ENCODE measurements at places on chromosomes 16 and 17.

DNA sequence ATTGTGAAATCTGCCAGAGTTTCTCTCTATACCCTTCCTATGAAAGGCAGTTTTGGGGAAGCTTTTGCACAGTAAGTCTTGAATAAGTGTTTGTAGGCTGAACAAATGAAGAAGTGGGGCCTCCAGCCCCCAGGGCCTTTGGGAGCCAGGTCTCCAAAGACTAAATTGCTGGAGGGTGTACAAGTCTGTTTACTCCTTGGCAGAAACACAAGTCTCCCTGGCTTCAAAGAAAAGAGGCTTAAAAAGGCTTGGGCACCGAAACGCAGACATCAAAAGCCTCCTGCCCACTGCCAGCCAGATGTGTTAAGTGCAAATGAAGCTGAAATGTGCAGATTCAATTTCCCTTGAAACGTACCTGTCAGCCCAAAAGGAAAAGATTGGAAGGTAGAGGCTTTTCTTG lies 146.3 kb downstream of the TMEM132E start:
- no peak for DNase-seq

- no peak for DNase-seq
These were observed 7.1 kb upstream of the ASIC2 start for GRCh38 chr17:33300241-33300640.

DNA sequence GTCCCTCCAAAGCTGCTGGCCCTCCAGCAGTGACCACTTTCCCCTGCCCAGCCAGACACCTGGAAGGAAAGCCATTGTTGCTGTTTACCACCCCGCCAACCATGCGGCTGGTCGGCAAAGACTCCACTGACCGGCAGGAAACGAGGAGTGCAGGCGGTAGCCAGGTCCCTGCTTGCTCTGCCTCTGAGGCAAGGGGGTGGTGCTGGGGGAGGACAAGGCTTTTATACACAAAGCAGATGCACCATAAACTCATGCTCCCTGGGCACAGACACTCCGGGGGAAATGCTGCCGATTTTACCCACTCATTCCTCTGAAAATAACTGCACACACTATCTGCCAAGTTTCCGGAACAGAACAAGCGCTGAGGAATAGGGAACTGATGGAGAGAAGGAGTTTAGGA lies 62.8 kb upstream of the GRIN2A start:
- DNase-seq, result no peak

GRCh38 chr17:74524653-74525464 lies 6.4 kb downstream of the CD300LB start:
- DNase-seq, result no peak

- no peak for DNase-seq
These were observed 79.0 kb downstream of the AMFR start for GRCh38 chr16:56346131-56346890.

GRCh38 chr16:63998-64913 lies 8.2 kb downstream of the RHBDF1 start:
- DNase-seq, result peak; percentile 76

DNA sequence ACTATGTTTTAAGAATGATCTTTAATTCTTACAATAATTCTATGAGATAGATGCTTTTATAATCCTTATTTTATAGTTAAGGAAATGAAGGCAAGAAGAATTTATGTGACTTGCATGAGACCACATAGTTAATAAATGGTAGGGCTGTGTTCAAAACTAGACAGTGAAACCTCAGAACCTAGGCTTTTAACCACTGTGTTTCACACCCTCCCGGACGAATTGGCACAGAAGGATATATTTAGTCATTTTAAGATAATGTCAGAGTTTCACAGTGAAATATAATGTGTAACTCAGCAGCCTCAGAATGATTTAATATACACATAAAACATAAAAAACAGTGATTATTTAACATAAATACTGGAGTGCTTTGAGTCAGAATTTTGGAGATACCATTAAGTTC lies 57.0 kb downstream of the NSRP1 start:
- no peak for DNase-seq

- DNase-seq, result no peak
These were observed 58.9 kb upstream of the ARHGAP44 start for GRCh38 chr17:12730421-12730820.

DNA sequence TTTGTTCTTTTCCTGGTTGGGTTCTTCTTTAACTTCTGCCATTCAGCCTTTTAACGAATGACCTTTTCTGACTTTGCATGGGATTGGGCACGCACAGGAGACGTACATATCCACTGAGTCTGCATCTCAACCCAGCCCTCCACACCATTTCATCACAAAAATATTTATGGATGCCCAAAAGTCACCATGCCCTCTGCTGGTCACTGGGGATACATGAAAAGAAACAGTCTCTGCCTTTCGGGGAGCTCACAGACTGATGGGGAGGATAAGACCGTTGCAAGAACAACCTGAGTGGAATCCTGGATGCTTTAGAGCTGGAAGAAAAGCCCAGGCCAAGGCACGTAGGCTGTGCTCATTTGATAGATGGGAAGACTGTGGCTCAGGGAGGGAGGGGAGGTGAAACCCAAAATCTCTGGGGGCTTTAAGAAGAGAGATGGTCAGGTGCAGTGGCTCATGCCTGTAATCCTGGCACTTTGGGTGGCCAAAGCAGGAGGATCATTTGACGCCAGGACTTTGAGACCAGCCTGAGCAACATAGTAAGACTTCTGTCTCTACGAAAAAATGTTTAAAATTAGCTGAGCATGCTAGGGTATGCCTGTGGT lies 7.9 kb upstream of the MT2A start:
- peak; percentile 65 for DNase-seq

DNA sequence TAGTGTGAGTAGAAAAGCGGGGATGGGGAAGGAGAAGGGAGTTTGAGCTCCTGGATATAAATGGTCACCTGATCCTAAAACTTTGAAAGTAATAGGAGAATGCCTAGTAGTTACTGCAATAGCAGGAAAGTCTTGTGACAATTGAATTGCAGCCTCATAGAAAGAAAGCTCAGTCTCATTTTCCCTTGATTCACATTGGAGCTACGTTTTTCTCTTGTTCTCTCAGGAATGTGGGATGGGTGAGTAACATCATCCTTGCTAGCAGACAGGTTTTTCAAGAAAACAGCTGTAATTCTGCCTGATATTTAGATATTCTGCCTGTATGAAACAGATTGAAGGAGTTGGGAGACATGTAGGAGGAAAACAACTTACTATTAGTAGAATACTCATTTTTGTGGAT lies 25.3 kb downstream of the SF3B3 start:
- DNase-seq, result no peak

- no peak for DNase-seq
These were observed 113.6 kb downstream of the SMG6 start for GRCh38 chr17:2190014-2190413.
